ENCODE measurements at places on chromosomes 13 and 19. TPM values are rescaled to one million over a fixed set of nuclear protein-coding genes. Genes with fewer than 3 reads are reported as not detected.
A peak's percentile ranks its signal among the peaks of the same experiment; 100 is the strongest.

DNA sequence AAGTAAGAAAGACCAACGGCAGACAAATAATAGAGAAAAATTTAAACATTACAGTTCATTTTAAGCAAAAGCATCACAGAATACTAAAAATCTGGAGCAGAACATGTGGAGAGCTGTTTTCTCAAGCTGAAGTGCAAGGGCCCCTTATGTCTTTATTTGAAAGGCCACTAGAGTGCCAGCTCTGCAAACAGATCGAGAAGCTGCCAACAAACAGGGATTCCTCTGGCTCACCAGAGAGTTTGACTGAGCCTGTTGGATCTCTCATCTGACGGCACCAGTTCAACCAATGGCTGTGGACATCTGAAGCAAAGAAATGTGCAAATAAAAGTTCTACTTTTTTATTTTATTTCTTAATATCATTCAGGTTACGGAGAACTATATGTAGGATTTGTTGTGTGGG is 119.7 kb downstream of the COL4A2 start:
- DNase-seq = no peak

- peak; percentile 28 for DNase-seq
Measured at GRCh38 chr13:41401366-41401765, 56.0 kb upstream of the RGCC start.

DNA sequence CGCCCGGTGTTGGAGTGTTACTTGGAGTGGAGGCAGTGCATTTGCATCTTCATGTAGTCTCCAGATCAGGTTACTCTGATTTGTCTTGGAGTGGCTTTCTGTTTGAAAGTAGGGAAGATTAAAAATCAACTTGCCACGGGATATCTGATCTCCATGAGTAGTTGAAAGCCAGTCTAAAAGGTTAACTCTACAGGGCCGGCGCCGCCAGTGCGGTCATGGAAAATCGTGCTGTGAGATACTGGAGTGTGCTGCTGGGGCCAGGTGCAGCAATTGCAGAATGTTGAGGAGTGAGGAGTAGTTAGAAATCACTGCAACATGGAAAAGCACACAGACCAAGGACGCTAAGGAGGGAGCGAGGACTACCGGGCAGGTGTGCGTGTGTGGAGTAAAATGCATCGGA is 175.0 kb downstream of the STK24 start:
- DNase-seq = no peak

The ITGBL1 gene
- total RNA-seq = not detected

The S1PR5 gene
- total RNA-seq = 1.1 TPM
